Stimulated activated CD4-positive, alpha-beta T cell treated with anti-CD3 and anti-CD28 coated beads, Interleukin-1b, Interleukin-23, amount 100 ng/mL, for 1 hour (primary cell): ENCODE measurements at places on chromosomes 7 and 10.

DNA sequence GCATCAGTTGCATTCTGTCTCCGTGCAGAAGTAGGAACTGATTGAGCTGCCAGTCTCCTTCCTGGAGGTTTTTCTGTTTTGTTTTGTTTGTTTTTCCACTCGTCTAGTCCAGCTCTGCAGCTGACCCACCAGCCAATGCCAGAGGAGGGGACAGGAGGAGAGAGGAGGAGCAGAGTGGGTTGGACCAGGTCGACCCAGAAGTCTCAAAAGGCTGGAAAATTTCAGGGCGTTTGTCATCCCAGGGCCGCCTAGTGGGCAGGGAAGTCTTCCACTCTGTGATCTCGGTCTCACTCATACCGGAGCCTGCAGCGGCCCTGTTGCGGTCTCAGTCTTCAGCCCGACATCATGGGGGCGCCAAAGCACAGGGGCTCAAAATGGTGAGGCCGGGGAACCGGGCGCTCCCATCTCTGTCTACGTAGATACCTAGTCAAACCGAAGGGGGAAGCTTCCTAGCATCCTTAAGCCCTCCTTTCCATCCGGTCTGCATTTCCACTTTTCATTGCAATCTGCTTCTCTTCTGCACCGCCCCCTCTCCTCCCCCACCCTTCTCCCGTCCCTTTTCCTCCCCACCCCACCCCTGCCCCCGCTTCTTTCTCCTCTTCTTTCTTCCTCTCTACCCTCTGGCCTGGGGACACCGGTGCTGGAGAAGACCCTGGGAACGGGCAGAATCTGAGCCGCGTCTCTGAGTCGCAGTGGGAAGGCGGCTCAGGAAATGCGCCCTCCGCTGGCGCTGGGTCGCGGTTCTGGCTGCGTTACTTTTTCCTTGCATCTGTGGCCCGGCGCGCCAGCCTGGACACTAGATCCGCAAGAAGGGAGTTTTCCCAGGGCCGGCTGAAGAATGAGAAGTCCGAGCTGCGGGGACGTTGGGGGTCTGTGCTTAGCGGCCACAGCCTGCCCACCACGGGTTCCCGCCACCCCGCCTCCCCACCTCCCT is 16.2 kb upstream of the PAX2 start:
- DNase-seq = no peak

DNA sequence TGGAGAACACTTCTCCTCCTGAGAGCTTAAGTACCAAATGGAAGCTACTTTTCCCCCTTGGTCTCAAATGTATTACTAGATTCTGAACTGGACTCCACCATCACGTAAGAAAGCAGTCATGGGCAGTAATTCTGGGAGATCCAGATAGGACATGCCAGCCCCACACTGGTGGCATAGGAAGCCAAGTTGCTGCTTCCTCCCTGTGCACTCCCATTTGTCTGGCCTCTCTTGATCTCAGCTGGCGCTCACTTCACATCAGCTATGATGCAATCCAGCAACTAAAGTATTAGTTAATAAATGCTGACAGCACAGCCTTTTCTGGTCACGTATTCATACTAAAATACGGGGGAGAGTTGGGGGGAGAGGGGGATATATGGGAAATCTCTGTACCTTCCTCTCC is 3.4 kb upstream of the IL6 start:
- no peak for DNase-seq

DNA sequence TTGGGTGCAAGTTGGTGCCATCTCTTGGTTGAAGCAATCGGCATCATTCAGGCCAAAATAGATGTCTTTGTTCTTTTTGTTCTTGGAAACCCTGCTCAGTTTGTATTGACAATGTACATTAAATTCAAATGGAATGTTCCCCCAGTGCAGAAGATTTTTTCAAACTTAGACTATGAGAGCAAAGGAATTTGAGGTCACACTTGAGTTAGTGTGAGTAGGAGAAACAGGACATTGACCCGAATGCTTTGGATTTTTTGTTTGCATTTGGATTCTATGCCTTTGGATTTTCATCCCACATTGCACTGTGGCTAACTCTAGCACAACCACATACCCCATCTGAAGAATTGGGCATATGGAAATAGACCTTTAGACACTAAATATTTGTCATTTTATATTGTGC is 480.0 kb downstream of the GALNT17 start:
- DNase-seq = no peak

GRCh38 chr10:62862447-62862846 is 46.3 kb upstream of the EGR2 start:
- DNase-seq = no peak

DNA sequence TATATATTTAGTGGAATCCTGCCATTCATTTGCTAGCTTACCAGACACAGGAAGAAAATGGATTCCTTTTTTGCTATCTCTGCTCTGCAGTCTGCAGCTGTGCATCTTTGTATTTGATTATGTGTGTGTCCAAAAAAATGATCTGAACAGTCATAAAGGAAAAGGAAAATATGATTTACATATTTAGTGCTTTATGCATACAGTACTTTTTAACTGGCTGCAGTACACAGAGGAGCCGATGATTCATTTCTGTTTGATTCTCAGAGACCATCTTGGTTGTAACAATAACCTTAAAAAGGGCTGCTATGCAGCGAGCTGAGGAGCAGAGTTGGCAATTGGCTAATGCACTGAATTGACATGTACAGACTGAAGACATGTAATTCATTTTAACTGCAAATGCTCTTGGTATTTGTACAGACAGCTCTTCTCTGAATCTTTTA is 151.3 kb upstream of the FZD1 start:
- DNase-seq = no peak

DNA sequence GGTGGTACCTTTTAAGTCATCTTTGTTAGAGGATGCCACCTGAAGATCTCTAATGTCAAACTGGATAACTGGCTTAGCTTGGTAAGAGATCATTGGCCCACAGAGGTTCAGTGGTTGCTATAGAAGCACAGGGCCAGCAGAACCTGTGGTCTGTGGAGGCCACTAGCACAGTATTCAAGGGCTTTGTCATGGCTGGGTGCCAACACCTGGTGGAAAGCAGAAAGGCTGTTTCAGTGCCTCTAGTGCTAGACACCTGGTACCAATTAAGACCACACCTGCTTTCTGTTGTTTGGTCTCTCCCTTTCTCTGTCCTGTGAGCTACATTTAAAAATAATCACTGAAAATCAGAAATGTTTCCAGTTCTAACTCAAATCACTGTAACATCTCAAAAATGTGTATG is 10.0 kb upstream of the PCGF5 start:
- no peak for DNase-seq

GRCh38 chr10:86443936-86444335 is 77.3 kb upstream of the GRID1 start:
- DNase-seq = no peak

DNA sequence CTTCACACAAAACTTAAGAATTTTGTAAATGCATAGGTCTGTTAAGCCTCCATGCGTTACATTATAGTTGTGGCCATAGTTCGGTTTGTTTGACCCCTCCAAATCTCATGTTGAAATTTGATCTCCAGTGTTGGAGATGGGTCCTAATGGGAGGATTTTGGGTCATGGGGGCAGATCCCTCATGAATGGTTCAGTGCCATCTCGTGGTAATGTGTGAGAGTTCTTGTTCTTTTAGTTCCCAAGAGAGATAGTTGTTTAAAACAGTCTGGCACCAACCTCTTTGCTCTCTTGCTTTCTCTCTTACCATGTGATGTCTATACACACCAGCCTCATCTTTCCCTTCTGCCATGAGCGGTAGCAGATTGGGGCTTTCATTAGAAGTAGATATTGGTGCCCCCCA is 264.3 kb downstream of the TCF7L2 start:
- DNase-seq = no peak

- no peak for DNase-seq
These were observed 123.2 kb upstream of the SAMD8 start for GRCh38 chr10:74988054-74988775.

DNA sequence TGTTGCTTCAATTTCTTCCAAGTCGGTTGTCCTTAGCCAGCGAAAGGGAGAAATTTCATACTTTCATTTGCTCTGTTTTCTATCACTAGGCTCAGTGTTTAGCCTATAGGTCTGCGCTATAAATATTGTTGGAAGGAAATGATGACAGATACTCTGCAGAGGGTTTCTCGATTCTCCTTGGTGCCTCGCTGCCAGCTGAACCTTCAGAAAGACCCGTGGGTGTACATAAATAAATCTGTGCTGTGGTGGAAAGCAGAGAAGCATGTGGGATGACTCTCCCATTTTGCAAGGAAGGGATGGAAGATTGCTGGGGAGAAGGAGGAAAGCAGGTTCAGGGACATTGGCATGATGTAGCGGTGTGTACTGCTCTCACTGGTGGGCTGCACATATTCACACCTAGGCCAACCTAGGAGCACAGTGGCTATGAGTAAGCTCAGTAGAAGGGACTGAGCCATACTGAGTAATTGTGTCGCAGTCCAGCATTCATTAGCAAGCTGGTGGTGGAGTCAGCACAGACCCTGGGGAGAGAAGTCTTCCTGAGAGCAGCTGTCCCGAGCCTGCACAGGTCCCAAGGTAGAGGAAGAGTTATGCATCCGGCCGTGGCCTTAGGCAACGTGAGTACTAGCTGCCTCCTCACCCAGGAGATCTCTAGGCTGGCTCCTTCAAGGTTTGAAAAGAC is 50.5 kb downstream of the PNLIPRP3 start:
- DNase-seq = no peak

GRCh38 chr10:6581778-6582228 is 1.7 kb upstream of the PRKCQ start:
- DNase-seq = no peak
